Stimulated activated CD8-positive, alpha-beta memory T cell treated with anti-CD3 and anti-CD28 coated beads, Interleukin-12 subunit alpha, Interleukin-12 subunit beta, amount 100 ng/mL, for 4 hours (primary cell): ENCODE measurements at places on chromosomes 1 and 21.

- no peak for DNase-seq
These were observed 85.1 kb downstream of the VAV3 start for GRCh38 chr1:107879927-107880326.

GRCh38 chr21:46159841-46160656 lies 4.7 kb upstream of the FTCD start:
- DNase-seq = no peak

GRCh38 chr1:193104502-193104906 lies 710 bp downstream of the GLRX2 start:
- DNase-seq = no peak

DNA sequence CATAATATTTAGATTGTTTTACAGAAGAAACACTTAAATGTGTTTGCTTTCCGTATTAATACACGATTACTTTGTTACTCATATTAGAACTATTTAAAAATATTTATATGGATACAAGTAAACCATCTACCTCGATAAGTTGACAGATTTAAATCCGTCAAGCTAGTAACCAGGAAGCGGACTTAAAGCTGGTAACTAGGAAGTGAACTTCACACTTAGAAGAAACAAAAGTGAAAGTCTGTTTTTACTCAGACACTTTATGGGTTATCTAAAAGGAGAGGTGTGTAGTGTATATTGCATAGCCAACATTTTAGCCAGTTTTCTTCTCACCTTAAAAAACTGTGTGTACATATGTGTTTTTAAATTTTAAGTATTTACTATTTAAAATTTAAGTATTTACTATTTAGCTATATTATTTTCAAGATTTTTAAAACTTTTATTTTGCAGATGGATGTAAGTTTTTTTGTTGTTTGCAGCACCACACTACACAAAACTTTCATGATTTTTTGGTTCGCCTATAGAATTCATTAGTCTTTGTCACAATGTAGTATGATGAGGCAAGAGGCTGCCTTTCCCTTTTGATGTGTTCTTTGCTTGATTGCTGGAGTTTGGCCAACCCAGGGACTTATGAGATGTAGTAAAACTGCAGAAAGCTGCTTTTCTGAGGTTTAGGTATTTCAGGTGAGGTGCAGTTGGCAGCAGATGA lies 2.7 kb downstream of the USP25 start:
- no peak for DNase-seq

GRCh38 chr1:208176649-208177048 lies 67.5 kb downstream of the PLXNA2 start:
- no peak for DNase-seq

GRCh38 chr21:38773099-38774061 lies 32.3 kb upstream of the ETS2 start:
- DNase-seq = no peak
